Esophagus mucosa (tissue), 1 donor: ENCODE measurements at places on chromosomes 11 and 22.

DNA sequence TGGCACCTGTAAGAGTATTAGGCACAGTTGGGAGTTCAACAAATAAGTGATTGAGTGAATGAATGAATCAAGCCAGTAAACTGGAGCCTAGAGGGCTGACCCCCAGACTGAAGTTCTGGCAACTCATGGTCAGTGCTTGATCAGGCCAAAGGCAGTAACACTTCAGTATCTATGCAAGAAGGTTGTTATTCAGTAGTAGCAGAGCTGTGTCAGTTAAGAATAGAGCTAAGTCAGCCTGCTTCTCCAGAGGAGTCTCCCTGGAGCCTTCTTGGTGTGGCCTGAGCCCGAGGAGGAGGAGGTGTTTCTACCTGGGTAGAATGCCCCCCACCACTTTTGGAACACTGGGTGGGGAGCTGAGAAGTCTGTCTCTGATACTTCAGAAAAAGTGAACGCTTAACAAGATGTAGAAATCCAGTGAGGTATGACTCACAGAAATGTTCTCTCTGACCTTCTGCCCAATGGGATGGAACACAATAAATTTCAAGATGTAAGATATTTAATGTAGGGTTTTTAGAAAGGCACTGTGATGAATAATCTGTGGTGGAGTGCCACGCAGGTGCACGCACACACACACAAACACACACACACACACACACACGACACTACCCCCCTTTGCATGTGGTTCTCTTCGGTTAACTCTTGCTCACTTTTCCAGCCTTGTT is 219.9 kb downstream of the HIPK3 start:
- ATAC-seq = no peak

DNA sequence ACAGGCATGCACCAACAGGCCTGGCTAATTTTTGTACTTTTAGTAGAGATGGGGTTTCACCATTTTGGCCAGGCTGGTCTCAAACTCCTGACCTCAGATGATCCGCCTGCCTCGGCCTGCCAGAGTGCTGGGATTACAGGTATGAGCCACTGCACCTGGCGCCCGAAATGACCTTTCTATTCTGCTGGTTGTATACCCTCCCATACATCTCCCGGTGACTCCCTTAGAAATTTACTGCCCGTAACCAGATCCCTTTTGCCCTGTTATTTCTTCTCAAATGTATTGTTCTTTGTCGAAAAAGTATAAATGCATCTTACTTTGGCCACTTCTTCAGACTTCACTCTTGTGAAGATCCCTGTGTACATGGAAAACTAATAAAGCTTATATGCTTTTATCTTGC is 22.0 kb downstream of the MCHR1 start:
- ATAC-seq = no peak

GRCh38 chr11:128948583-128948982 is 5.9 kb upstream of the TP53AIP1 start:
- ATAC-seq = no peak

DNA sequence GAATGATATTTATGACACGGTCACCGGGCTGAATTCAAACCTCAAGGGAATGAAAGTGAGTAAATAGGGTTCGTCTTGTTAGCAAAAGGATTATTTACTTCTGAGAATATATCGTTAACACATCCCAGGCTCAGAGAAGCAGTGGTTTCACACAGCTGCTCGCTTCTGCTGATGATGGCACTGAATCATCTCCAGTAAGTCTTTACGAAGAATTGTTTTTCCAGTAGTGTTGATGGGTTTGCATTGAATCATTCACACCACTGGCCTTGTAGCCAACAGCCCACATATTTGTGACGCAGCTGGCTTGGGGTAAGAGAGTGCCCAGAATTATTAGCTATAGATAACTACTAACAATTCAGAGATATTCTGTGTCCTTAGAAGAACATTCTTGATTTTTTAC is 236.3 kb downstream of the CADM1 start:
- ATAC-seq = no peak
